Caco-2 (cell line): ENCODE measurements at places on chromosomes 12 and 14. TPM values are rescaled to one million over a fixed set of nuclear protein-coding genes. Genes with fewer than 3 reads are reported as not detected.

GRCh38 chr14:55019968-55020554, 6.8 kb downstream of the WDHD1 start:
- DNase-seq = no peak

- DNase-seq = no peak
Measured at GRCh38 chr12:51379571-51379970, 11.6 kb downstream of the GALNT6 start.

DNA sequence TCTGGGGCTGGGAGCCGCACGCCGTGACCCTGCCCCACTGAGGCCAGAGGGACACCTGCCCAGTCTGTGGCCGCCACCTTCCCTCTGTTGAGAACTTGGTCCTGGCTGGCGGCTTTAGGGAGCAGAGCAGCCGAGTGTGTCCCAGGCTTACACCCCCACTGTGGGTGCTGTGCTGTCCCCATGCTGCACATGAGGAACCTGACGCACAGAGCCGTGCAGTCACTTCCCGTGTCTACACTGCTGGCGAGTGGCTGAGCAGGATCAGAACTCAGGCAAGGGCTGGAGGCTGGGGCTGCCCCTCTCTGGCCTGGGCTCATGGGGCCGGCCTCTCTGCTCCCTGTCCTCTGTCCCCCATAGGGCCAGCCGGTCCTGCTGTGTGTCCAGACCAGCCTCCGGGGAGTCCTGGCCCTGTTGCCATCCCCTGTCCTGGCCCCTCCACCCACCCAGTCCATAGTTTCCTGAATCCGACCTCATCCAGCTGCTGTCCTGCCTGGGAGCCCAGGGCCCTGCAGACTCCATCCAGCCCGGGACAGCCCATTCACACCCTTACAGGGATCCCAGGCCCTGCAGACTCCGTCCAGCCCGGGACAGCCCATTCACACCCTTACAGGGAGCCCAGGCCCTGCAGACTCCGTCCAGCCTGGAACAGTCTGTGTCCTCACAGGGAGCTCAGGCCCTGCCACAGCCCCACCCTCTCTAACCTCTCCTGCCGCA, 10.3 kb downstream of the FBRSL1 start:
- DNase-seq = no peak

DNA sequence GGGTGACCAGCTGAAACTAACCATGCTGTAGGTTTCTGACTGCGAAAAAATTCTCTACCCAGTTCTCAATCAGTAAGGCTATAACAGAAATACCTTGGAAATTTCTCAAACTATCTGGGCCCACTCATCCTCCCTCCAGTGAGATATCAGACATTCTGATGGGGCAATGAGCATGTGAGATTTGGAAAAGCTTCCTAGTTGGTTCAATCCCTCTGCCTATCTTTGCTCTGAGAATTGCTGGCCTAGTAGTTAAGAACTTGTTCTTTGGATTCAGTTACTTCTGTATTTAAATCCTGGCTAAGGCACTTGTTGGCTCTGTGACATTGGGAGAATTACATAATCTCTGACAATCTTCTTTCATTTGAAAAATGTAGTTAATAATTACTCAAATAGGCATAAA, 119.4 kb downstream of the SLC15A5 start:
- DNase-seq = no peak

- DNase-seq = no peak
Measured at GRCh38 chr14:58104808-58105207, 47.2 kb downstream of the ARMH4 start.

DNA sequence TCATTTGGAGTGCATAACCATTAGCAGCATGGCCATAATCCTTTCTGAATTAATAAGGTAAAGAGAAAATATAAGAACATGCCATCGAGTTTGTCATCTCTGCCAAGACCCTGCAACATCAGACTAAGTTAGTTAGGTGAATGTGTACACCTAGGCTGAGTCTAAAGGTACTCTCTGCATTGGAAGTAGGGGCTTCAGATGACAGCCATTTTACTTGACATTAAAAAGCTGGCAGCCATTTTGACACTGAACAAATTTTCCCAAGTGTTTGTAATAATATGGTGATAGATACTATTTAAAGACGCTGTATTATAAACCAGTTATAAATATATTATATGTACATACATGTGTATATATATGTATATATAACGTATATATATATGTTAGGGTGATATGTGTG, 79.0 kb downstream of the SUDS3 start:
- DNase-seq = no peak

- no peak for DNase-seq
Measured at GRCh38 chr14:98623788-98624415, 648.1 kb downstream of the BCL11B start.

DNA sequence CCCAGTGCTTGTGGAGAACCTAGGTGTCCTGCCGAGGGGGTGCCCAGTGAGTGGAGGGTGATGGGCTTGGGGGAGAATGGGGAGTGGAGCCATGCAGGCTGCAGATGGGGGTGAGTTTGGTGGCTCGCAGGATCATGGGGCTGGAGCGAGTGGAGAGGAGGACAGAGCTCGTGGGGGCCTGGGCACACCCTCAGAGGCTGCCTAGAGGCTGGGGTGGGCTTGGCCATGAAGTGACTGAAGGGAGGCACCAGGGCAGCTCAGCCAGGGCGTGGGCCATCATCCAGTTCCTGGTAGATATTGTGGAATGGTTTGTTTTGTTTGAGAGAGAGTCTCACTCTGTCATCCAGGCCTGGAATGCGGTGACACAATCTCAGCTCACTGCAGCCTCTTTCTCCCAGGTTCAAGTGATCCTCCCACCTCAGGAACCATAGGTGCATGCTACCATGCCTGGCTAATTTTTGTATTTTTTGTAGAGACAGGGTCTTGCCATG, 43.4 kb upstream of the AMN start:
- DNase-seq = peak; percentile 44

DNA sequence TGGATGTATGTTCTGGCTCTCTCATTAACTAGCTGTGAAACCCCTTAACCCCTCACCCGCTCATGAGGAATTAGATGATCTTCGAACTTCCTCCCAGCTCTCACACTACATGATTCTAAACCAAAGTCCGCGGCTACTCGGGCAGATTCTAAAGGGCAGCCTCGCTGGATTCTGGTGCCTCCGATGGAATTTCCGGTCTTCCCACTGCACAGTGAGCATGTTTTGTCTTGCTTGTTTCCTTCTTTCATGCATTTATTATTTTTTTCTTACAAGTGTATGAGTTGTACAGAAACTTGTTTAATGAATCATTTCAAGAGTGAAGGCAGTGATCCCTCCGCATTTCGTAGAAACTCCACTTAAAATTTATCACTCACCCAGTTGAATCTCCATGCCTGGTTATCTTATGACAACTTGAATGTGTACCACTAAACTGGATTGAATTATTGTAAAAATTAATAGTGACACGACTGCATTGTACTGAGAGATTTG, 4.5 kb upstream of the HCAR3 start:
- peak; percentile 55 for DNase-seq

DNA sequence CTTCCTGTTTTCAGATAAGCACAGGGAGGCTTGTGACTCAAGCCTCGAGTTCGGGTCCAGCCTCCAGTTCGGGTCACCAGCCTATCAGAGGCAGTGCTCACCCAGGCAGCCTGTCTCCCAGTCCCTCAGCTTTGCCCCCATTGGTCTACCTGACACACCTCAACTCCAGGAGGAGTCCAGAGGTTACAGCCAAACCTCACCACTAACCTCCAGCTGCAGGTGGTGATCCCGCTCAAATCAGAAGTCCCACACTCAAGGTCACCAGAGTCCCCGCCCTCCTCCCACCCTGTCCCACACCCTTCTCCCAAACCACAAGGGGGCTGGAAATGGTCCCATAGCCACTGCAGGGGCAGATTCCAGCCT, 42.1 kb downstream of the KDM2B start:
- DNase-seq = peak; percentile 76

DNA sequence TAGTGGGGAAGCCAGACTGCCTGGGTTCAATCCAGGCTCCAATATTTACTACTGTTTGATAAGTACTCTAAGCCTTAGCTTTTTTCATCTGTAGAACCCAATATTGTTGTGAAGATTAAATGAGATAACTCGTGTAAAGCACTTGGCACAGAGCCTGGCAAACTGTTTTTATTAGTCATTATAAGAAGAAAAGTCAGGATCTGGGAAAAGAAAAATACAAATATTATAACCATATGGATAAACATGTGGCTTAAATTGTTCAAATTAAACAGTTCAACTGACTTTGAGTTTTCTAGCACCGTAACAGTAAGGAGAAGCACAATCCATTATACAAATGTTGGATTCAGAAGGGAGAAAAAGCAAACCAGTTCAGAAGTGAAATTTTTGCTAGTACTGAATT, 22.0 kb upstream of the CDK17 start:
- no peak for DNase-seq

DNA sequence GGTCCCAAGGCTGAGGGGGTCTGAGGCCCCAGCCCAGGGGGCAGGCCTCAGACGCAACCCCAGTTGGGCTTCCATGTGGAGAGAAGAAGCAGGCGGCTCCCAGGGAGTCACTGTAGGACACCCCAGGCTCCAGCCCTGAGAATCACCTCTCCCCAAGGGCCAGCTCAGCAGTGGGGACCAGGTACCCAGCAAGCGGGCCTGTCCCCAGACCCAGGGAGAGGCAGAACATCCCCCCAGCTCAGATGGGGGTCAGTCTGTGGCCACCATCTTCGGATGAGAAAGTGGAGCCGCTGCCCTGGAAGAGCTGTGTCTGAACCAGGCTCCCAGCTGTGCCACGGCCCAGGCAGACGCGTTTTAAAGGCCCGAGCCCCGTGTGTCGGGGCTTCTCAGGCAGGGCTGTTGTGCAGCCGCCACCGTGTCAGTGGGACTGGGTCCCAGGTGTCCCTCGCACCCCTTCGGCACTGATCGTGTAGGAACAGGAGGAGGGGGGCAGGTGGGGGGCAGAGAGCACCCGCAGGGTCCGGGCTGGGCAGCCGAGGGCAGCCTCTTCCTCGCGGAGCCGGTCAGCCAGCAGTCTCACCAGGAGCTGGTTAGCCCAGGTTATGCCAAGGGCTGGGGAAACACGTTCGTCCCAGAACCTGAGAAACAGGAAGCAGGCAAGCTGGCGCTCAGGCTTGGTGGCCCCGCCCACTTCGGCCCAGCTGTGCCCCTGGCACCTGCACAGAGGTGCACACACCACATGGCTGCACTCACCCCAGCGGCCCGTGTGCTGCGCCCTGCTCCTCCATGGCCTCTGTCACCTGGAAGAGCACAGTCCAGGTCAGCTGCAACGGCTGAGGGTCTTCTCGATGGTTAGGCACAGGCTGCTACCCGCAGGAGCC, 16.6 kb downstream of the XRCC3 start:
- no peak for DNase-seq

DNA sequence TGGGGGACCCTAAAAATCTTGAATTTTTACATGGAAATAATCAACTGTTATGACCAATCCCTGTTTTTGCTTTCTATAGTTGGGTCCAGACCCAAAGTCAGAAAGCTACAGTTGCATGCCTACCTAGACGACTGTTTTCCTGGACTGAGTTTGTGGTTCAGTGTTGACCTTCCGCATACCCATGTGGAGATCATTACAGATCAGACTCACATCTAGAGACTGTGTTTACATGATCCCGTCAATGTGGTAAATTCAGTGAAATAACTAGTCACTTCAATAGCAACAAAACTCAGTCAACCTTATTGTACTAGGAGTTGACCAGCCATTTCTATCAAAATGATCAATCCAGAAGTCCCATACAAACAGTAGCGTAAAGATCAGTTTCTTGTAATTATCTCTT, 257.6 kb downstream of the EGLN3 start:
- DNase-seq = no peak

DNA sequence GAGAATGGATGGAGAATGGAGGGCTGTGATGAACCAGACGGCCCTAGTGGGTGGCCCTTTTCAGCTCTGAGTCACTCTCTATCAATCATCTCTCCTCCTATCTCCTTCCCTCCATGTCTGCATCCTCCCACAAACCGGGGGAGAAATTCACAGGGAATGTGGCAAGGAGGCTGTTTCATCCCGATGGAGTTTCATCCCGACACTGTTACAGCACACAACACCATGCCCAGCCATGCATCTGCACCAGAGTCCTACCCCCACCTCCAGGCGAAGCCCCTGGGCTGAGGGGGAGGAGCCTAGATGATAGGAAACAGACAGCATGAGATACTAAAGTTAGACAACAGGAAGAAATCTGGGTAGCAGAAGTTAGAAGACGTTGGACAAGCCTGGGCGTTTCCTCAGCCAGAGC, 20.8 kb downstream of the SLC8B1 start:
- DNase-seq = no peak

DNA sequence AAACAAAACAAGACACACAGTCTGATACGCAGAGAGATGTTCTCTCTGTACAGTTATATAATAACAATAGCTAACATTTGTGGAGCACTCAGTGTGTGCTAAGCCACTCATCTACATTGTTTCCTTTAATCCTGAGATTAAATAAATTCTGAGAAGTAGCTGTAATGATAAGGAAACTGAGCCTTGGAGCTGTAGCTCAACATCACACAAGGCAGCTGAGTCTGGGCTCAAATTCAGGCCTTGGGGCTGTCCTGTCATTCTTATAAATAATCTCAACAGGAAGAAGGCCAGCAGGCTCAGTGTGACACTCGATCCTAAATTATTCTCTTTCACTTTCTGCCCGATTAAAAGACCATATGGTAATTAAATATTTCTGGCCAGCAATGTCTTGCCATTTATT, 24.5 kb downstream of the CDKN1B start:
- DNase-seq = no peak

- no peak for DNase-seq
Measured at GRCh38 chr12:14572401-14572800, 4.7 kb upstream of the PLBD1 start.

DNA sequence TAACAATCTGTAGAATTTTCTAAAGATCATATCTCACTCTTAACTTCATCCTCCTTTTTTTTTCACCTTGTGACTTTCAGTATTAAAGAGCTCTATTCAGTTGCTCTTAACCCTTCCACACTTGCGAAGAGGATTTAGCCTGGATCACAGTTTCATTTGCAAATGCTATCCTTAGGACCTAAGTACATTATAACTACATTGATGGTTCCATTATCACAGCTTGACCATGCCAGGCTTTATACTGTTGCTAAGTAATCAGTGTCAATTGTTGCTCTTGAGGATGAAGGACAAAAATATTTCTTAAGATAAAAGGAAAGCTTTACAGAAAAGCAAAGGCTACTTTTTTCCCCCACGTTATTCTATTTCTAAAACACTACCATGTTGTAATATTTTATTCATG, 122.2 kb downstream of the PDZRN4 start:
- DNase-seq = no peak

The LYZ gene
- total RNA-seq = 16.8 and 16.9 TPM in 2 replicates

The ARHGAP5 gene
- 146 and 165 TPM in 2 replicates for total RNA-seq

The SDS gene
- total RNA-seq = not detected in 2 replicates

The PLEKHD1 gene
- total RNA-seq = 0.42 and 0.50 TPM in 2 replicates

The KRT83 gene
- total RNA-seq = not detected in 2 replicates

The TNFAIP2 gene
- total RNA-seq = 7.9 and 8.1 TPM in 2 replicates

The AKAP6 gene
- 3.0 and 3.4 TPM in 2 replicates for total RNA-seq

The TMEM132C gene
- not detected in 2 replicates for total RNA-seq

The SMIM41 gene
- total RNA-seq = not detected in 2 replicates

The DLGAP5 gene
- total RNA-seq = 49.7 and 54.1 TPM in 2 replicates

The TGM1 gene
- total RNA-seq = 5.9 and 6.1 TPM in 2 replicates

The SIRT4 gene
- total RNA-seq = 2.1 and 3.6 TPM in 2 replicates
